Stimulated activated CD4-positive, alpha-beta T cell treated with anti-CD3 and anti-CD28 coated beads, Interleukin-1b, Interleukin-23, amount 100 ng/mL, for 48 hours (primary cell): ENCODE measurements at places on chromosomes 6 and 20.

GRCh38 chr20:33770005-33770404, 38.2 kb downstream of the ZNF341 start:
- DNase-seq = no peak

DNA sequence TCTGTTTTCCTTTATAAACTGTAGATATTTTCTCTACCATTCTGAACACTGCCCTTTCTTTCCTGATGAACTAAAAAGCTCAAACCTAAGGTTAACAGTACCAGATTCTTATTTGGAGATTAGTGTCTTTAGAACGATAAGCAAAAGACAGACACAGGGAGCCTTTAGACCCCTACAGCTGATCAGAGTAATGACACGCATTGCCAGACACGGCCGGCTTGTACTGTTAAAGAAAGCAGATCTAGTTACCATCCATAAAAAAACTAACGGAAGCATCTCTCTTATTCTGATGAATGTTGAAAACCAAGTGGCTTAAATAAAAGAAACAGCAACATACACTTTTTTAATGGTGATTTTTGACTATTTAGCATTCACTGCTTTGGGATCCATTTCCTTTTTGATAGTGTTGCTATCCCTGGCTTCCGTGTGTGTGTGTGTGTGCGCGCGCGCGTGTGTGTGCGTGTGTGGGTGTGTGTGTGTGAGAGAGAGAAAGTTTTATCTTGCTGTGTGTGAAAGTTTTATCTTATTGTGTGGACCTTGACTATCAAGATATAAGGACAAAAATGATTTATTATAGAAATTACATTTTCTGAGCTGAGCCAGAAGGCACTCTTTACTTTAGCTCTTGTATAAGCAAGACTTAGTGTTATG, 95.6 kb upstream of the SLC35B3 start:
- DNase-seq = no peak

GRCh38 chr20:45970646-45971424, 1.2 kb downstream of the ZNF335 start:
- DNase-seq = no peak

DNA sequence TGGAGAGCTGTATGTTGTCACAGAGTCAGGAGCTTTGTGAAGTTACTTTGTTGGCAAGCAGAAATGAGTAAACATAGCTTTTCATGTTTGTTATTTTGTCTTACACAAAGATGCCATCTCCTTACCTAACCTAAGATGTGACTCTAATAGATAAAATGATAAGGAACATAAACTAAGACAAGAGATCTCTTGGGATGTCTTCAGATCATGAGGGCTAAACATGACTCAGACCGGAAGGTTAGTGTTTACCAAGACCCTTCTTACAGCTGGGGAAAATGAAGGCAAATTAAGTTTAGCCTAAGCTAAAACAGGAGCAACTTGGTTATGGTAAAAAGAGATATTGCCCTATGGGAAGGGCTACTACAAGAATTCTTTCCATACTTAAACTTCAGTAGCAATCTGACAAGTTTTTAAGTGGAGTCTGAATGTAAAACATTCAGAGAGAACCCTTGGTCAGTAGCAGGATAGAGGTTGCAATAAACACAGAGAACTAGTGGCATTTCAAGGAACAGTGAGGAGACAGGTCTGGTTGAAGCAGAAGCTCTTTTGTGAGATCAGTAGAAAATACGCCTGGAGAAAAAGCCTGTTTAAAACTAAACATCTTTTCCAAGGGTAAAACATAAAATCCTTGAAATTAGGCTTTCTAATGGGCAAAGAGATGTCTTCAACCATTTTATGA, 29.9 kb downstream of the SGK1 start:
- DNase-seq = no peak

DNA sequence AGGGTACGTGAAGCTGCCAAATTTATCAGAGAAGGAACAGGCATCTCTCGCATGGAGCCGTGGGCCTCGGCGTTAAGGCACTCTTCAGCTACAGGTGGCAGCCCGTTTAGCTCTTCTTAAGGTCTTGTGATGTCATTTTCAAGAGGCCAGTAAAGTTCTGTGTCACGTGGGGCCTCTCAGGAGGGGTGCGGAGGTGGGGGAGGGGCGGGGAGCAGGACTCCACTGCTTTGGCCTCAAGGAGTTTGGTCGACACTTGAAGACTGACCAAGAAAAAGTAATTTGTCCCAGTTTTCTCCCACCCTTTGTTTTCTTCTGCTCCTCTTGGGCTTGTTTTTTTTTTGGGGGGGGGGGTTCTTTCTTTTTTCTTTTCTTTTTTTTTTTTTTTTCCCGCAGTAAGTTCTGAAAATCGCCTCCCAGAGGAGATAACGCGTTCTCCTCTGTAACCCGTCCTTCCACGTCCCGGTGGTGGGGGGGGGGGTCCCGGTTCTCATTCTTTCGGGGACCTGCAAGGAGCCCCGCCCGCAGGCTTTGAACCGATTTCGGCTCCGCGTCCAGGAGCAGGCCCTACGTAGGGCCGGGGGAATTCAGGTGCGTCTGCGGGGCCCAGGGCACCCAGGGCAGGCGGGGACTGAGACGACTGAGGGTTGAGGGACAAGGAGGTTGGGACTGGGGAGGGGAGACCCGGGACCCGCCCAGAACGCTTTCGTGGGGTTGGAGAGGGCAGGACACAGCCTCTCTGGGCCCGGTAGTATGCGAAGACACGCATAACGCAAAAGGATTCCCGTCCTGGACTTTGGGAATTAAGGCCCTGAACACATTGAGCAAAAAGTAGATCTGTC, 26.0 kb downstream of the GPX6 start:
- peak; percentile 64 for DNase-seq

GRCh38 chr6:165697171-165697570, 34.1 kb upstream of the PDE10A start:
- no peak for DNase-seq

GRCh38 chr20:59363101-59363500, 62.7 kb downstream of the EDN3 start:
- no peak for DNase-seq

DNA sequence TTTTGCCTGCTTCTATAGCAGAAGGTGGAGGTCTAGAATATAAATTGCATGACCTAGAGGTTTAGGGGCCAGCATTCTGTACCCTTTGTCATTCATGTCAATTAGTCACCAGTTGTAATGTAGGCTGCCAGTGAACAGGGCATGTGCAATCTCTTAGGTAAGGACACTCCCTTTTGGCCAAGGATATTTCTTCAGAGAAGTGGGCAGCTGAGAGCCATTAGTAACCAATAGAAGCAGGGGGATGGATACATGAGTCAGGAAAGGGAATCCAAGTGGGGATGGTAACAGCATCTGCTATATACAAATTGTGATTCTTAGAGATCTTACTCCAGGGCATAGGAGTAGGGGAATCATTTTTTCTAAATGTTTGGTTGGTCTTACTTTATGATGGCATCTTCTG, 494.2 kb upstream of the JAG1 start:
- DNase-seq = no peak

DNA sequence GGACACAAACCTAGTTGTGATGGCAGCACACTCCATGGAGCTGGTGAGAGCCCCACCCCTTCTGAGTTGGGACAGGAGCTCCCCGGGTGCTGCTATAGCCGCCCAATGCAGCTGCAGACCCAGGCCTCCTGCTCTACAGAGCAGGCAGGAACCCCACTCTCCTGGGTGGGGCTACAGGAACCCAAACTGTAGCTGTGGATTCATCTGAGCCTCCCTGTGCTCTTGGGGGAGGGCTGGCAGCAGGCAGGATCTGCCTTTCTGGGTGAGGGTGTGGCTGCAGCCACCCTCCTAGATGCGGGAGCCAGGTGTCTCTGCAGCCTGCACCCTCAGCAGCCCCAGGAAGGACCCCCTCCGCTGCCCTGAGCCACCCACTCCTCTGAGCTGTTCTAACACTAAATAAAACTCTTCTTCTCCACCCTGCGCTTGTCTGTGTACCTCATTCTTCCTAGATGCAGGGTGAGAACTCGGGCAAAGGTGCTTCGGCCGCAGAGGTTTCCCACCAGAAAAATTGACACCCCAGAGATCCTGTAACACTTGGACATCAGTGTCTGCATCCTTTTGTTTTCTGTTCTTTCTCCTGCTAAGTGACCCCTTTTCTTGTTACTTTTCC, 55.2 kb upstream of the KIF13A start:
- no peak for DNase-seq

- no peak for DNase-seq
Observed at GRCh38 chr6:89564752-89565427, 73.7 kb downstream of the LYRM2 start.

GRCh38 chr6:148593130-148593812, 153.6 kb upstream of the UST start:
- DNase-seq = no peak

DNA sequence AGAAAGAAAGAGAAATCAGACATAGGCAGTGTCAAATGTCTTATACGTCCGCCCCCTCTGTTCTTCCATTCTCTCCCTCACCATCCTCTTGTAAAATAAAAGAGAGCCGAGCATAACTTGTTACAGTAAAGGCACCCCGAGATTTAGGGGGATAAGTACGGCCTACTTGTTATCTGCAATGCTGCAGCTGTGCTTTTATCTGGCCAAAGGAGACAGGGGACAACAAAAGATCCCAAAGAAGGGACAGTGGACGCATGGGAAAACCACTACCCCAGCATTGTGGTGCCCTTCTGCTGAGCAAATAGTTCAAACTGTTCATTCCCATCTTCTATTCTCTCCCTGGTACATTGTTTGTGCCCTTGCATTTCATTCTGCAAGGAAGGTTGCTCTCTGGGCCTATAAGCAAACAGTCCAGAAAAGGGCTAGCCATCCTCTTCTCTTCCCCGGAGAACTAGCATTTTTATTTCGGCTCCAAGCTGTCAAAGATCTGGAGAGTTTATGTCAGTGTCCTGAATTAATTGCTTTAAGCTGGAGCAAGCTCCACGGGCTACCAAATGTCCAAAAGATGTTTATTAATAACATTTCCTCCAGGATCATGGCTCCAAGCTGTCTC, 22.3 kb downstream of the FOXA2 start:
- DNase-seq = no peak

DNA sequence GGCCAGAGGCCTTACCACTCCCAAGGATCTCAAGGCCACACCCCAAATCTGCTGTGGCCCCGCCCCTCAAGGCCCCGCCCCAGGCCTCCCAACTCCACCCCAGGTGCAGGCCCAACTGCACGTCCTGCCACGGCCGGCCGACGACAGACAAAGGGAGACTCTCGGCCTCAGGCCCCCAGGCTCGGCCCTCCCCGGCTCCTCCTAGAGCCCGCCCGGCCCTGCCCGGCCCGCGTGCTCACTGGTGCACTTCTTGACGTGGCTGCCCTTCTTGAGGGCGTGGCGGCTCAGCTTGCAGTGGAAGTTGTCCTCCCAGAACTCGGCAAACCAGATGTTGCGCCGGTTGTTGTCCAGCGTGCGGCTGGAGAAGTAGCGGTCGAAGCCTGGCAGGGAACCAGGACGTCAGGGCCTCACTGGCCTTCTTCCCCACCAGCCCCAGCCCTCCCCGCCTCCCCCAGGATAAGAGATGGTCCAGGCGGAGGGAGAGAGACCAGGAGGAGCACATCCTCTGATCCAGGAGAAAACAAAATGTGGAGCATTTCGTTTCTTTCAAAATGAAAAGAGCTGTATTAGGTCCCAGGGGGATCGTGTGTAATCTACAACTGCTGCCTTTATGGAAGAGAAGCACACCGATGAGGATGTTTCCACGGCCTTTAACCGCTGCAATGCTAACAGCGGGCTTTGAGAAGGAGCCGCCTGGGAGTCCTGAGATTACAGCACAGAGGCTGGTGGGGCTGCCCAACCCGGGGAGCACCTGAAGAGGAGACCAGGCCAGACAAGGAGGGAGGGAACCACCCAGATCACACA, 89.4 kb downstream of the GRM4 start:
- DNase-seq = no peak

DNA sequence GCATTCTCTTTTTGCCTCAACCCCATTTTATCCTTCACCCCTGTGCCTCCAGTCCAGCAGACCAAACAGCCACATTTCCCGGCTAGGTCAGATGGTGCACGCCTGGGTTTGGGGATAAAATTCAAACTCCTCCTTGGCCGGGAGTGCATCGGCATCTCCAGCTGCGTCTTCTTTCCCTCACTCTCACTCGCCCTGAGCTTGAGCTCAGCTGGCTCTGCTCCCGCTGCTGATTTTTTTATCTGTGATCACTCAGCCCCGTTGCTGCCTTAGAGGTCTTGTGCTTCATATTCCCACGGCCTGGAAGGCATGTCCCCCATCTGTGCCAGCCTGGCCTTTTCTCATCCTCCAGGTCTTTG, 6.8 kb upstream of the EZR start:
- DNase-seq = no peak

- DNase-seq = no peak
Observed at GRCh38 chr20:24610341-24611115, 141.1 kb downstream of the SYNDIG1 start.

DNA sequence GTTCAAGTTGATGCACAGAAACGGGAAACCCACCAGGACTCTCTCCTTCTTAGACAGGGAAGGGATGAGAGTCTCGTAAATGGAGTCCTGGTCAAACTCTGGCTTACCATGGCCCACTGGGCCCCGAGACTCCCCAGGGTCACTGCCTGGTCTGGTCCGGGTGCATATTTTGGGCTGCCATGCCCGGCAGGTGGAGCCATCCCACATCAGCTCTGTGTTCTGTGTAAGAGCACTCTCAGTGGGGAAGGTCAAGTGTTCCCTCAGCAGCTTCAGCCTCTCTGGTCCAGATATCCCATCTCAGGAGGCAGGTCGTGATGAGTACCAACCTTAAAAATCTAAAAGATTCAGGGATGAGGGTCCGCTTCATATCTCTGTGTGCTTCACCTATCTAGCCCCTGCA, 138.8 kb downstream of the EDN3 start:
- no peak for DNase-seq

DNA sequence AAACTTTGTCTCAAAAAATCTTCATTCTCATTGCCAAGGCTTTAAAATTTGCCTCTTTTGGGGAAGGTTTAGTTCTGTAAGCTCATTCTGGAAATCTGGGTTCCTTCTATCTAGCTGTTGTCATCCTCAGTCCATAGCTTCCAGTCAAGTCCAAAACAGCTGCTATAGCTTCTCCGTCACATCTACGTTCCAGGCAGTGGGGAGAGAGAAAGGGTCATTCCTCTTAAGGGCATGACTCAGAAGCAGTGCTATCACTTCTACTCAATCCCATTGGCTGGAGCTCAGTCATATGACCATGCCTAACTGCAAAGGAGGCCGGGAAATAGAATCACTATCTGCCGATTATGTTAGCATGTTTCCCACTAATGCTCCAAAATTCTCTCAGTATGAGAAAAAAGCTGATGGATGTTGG, 141.4 kb upstream of the PTPN1 start:
- DNase-seq = no peak

GRCh38 chr6:132813173-132813856, 1.1 kb upstream of the RPS12 start:
- DNase-seq = peak; percentile 37

DNA sequence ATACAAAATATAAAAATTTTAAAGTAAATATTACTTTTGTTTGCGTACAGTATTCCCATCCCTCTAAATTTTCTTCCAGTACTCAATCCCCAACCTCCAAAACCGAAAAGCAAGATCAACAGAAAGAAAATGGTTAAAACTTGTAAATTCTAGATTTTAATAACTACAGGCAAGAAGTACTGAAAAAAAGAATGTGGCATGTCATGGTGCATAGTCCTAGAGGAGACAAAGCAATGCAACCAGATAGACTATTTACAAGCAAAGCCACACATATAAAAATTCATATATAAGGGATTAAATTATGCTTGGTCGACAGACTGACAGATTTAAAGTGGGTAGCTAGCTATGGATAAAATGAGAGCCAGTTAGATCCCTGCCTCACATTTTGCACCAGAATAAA, 56.5 kb upstream of the HFE start:
- no peak for DNase-seq

- no peak for DNase-seq
Observed at GRCh38 chr20:21020659-21021471, 85.3 kb downstream of the LINC00237 start.

- DNase-seq = no peak
Observed at GRCh38 chr20:1390581-1391403, 2.1 kb downstream of the FKBP1A start.
